ENCODE measurements at places on chromosomes 5 and 9. TPM values are rescaled to one million over a fixed set of nuclear protein-coding genes. Genes with fewer than 3 reads are reported as not detected.

MELK gene
- 0.52 TPM for total RNA-seq

COQ4 gene
- total RNA-seq, result 20.0 TPM

HAPLN1 gene
- 0.14 TPM for total RNA-seq

NR5A1 gene
- total RNA-seq, result not detected

RASA1 gene
- 22.6 TPM for total RNA-seq

IL31RA gene
- not detected for total RNA-seq

PAEP gene
- total RNA-seq, result not detected

NEUROG1 gene
- total RNA-seq, result not detected

NDST1 gene
- 57.9 TPM for total RNA-seq

FCN2 gene
- total RNA-seq, result not detected

SIT1 gene
- 0.24 TPM for total RNA-seq

FOXD4L5 gene
- total RNA-seq, result not detected

TMEM232 gene
- 2.4 TPM for total RNA-seq

DMRT3 gene
- total RNA-seq, result not detected

ZFP37 gene
- 3.6 TPM for total RNA-seq

PCDHB6 gene
- 1.6 TPM for total RNA-seq

- no peak for DNase-seq
Observed at GRCh38 chr5:76819851-76820525, 1.2 kb downstream of the F2RL1 start.

GRCh38 chr5:58871648-58872242, 288.9 kb downstream of the RAB3C start:
- DNase-seq, result no peak

GRCh38 chr5:59709346-59709821, 184.1 kb downstream of the PDE4D start:
- DNase-seq, result no peak

DNA sequence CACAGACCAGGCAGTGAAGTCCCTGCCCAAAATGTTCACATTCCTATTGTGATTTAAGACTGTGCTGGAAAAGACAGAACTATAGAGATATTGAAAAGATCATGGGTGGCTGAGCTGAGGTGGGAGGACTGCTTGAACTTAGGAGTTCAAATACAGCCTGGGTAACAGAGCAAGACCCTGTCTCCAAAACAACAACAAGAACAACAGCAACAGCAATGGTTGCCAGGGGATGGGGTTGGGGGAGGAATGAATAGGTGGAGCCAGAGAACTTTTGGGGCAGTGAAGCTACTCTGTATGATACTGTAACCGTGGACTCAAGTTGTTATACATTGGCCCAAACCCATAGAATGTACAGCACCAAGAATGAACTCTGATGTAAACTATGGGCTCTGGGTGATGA, 88.2 kb downstream of the DCP2 start:
- no peak for DNase-seq

GRCh38 chr5:10725636-10726035, 35.4 kb downstream of the DAP start:
- DNase-seq, result no peak

- no peak for DNase-seq
Observed at GRCh38 chr5:91125916-91126315, 257.2 kb downstream of the ARRDC3 start.

GRCh38 chr5:116303340-116303739, 218.5 kb downstream of the COMMD10 start:
- DNase-seq, result no peak

GRCh38 chr9:90898228-90898627, 96.6 kb downstream of the SYK start:
- no peak for DNase-seq

GRCh38 chr5:148162038-148162437, 6.3 kb upstream of the SPINK14 start:
- no peak for DNase-seq

DNA sequence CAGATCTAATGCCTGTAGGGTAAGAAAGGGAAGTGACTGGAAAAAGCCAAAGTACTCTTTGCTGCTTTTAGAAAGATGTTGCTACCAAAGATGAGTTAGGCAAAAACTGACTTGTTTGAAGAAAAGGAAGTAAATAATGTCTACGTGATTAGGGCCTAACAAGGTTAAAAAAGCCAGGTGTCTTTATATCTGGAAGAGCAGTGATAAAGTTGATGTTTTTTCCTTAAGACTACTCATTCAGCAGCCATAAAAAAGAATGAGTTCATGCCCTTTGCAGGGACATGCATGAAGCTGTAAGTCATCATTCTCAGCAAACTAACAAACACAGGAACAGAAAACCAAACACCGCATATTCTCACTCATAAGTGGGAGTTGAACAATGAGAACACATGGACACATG, 13.5 kb upstream of the AMACR start:
- DNase-seq, result no peak

DNA sequence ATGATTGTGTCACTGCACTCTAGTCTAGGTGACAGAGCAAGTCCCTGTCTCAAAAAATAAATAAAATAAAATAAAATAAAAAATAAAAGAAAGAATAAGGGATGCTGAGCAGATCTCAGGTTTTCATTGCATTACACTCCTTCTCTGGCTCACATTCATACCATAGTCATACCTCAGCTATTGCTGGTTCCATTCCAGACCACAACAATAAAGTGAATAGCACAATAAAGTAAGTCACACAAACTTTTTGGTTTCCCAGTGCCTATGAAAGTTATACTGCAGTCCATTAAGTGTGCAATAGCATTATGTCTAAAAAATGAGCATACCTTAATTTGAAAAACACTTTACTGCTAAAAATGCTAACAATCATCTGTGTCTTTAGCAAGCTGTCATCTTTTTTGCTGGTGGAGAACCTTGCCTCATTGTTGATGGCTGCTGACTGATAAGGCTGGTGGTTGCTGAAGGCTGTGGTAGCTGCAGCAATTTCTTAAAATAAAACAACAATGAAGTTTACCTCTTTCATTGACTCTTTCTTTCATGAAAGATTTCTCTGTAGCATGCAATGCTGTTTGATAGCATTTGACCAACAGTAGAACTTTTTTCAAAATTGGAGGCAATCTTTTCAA, 415.7 kb downstream of the ZNF608 start:
- DNase-seq, result no peak

DNA sequence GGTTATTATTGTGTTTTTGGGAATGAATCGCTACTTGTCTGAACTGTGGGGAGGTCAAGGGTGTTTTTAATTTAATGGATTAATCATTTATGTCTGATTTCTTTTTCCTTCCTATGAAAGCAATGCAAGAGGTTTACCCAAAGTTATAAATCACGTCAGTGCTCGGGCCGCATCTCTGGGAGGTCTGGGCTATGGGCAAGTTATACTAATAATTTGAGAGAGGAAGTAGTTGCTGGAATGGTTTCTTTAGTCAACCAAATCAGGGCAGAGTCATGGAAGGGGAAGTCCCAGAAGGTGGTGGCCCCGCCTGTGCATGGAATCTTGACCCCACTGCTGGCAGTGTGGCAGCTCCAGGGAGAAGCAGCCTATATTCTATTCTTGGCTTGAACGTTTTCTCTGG, 180.2 kb downstream of the HSPA4 start:
- peak; percentile 55 for DNase-seq

GRCh38 chr9:75626860-75627259, 263.6 kb upstream of the PCSK5 start:
- DNase-seq, result no peak

GRCh38 chr5:113804264-113804663, 290.8 kb downstream of the YTHDC2 start:
- DNase-seq, result no peak

GRCh38 chr9:36748322-36748899, 175.7 kb downstream of the MELK start:
- no peak for DNase-seq

- peak; percentile 87 for DNase-seq
Observed at GRCh38 chr5:177426566-177427210, at the start of gene GRK6. GRK6 (plus strand) TSS chr5:177426676; CDS start chr5:177426846, 170 bp downstream.

DNA sequence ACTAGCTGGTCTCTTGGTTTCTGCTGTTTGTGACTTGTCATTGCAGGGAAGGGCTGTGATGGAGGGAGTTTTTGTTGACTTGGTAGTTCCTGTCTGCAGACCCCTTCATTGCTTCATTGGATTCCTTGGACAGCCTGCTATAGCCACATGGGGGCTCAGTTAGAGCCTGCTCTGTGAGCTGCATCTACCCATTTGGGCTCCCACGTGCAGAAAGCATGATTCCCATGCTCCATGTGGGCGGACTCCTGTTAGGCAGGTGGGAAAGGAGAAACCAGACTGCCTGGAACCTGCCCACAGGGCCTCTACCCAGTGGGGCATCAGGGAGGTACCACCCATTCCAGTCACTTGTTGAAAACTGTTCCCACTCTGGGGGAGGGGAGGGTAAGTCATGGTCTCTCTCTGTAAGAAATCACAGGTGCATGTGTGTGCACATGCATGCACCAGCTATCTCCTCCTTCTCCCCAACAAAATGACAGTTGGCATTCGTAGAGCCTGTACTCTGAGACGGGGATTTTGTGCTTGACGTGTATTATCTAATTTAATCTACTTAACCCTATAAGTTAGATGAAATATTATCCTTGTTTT, 61.0 kb downstream of the DAPK1 start:
- DNase-seq, result no peak

DNA sequence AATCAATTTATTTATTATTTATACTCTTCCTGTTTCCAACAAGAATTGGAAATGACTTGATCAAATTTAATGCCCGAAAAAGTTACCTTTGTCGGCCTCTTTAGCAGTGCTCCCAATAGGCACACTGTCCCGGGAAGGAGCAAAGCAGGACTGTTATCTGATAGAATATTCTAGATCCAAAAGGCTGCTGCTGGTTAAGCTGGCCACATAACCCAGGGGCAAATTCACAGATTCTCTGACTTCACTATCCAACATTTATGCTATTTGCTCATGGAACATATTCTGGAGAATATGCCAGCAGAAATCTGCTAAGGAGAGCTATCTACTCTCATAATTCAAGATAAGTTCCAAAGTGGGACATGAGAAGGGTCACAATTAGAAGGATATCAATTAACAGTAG, 100.2 kb upstream of the DMAC1 start:
- DNase-seq, result no peak

GRCh38 chr5:110625376-110625999, 101.0 kb downstream of the TMEM232 start:
- DNase-seq, result no peak

Measured in posterior vena cava (tissue), 2 donors.